ENCODE measurements at places on chromosomes 1 and 21.

DNA sequence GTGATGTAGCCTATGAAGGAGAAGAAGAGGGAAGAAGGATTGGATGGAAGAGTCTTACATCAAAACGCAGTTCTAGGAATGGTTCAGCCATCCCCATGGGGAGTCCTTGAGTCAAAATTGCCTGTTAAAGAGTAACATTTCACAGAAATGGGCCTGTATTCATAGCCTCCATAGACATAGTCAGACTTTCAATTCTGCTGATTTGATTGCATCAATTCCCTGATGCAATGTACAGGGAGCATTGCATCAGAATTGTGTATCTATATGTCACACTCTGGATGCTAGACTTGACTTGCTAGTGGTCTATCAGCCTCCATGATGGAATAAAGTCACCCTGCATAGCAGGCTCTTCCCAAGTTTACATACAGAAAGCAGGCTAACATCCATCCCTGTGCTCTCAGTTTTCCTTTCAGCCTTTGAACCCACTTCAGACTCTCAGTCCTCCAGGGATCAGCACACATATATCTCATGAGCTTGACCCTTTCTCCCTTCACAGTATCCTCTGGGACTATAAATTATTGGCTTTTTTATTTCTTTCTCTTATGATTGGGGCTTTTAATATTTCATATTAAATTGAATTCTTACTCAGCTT, 1111.7 kb upstream of the B3GALT2 start:
- no peak for DNase-seq

DNA sequence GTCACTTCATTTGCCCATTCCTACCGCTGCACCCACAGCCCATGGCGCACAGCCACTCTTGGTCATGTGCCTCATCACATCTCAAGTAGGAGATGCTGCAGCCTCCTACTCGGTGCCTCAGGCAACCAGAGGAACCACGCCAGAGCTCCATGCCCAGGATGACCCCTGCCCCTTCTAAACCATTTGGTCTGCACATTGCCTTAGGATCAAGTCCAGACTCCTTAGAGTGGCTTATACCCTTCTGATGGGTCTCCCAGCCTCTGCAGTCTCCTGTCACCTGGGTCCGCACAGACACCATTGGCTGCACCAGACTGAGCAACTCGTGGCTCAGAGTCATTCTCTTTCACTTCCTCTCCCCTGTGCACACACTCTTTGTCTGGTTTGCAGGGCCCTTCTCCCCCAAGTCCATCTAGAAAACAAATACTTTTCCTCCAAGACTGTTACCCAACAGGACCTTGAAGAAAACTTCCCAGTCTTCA, 2.2 kb upstream of the ADORA3 start:
- no peak for DNase-seq

DNA sequence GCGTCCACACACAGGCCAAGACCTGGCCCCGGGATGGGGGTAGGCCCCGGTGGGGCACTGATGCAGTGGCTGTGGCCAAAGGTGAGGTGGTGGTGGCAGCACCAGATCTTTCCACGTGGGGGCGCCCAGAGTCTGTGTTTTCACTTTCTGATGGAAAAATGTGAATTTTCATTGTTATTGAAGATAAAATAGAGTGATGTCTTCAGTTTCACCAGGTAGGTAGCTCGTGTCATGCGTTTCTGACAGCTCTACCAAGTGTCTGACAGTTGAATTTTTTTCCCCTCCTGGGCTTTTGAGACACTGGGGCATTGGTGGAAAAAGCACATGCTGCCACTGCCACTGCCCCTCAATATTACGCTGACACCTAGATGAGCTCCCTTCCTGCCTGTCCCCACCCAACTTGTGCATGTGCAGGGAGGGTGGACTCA, 40.0 kb upstream of the MAGOH start:
- DNase-seq: no peak

GRCh38 chr1:156319664-156320063, 18.4 kb downstream of the CCT3 start:
- DNase-seq: peak; percentile 1

GRCh38 chr1:99227056-99227897, 37.0 kb upstream of the PLPPR4 start:
- DNase-seq: no peak

GRCh38 chr1:50066806-50067205, 41.9 kb upstream of the ELAVL4 start:
- DNase-seq: no peak

DNA sequence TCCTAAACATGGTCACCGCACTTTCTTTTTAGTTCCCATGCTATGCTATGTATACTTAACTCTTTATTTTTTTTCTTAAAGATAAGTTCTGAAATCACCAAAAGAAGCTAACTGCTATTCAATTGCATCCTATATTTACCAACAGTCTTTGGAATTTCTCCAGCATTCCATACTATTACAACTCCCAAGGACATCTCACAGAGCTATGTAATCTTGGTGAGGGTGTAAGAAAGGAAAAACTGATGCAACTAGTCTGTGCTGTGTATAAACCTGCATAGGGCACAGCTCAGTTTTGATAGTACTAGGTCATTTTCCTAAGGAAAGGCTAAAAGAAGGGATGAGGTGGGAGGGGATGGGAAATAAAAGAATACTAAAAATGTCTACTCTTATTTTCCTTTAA, 78.0 kb downstream of the PTPN14 start:
- no peak for DNase-seq

GRCh38 chr1:245317217-245317616, 162.4 kb downstream of the KIF26B start:
- DNase-seq: no peak

GRCh38 chr21:45557616-45558043, 15.4 kb upstream of the SLC19A1 start:
- DNase-seq: no peak

DNA sequence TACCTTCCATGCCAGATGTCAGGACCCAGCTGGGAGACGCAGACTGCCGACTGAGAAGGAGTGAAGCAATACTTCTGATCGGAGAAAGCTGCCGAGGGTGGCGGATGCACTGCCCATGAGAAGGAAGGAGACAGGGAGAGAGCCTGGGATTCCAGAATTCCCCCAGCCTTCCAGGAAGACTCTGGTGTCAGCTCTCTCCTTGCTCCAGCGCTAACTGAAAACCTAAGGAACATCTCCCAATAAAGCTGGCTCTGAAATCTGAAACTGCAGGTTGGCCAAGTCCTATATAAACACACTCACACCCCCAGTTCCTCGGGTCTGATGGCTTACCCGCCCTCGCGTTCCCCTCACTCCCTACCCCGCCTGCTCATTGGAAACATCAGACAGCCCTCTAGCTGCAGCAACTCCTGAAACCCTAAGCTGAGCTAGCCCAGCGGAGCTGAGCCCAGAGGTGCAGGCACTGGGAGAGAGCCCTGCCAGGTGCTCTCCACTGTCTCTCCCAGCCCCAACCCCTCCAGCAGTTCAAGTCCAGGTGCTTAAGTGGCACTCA, 52.3 kb downstream of the PLEKHA6 start:
- DNase-seq: no peak

DNA sequence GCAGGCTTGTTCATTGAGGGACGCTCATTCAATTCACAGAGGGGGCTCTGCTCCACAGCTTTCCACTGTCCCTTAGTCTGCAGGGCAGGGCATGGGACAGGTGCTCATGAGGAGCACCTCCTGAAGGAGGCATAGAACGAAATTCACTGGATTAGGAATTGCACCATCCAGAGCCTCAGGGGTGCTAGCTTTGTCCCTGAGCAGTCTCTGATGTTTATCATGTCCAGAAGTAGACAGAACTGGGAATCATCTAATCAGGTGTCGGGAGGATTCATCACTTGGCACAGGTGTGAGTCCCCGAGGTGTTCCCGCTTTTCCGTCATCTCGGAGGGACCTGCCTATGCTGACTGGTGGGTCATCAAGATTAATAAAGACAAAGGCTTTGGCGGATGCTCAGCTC, 321.4 kb downstream of the AJAP1 start:
- DNase-seq: no peak
